ENCODE measurements at places on chromosomes 6 and 20.

GRCh38 chr6:164296411-164296810, 881.9 kb downstream of the QKI start:
- no peak for DNase-seq

GRCh38 chr6:85451565-85452306, 1.9 kb downstream of the NT5E start:
- no peak for DNase-seq

DNA sequence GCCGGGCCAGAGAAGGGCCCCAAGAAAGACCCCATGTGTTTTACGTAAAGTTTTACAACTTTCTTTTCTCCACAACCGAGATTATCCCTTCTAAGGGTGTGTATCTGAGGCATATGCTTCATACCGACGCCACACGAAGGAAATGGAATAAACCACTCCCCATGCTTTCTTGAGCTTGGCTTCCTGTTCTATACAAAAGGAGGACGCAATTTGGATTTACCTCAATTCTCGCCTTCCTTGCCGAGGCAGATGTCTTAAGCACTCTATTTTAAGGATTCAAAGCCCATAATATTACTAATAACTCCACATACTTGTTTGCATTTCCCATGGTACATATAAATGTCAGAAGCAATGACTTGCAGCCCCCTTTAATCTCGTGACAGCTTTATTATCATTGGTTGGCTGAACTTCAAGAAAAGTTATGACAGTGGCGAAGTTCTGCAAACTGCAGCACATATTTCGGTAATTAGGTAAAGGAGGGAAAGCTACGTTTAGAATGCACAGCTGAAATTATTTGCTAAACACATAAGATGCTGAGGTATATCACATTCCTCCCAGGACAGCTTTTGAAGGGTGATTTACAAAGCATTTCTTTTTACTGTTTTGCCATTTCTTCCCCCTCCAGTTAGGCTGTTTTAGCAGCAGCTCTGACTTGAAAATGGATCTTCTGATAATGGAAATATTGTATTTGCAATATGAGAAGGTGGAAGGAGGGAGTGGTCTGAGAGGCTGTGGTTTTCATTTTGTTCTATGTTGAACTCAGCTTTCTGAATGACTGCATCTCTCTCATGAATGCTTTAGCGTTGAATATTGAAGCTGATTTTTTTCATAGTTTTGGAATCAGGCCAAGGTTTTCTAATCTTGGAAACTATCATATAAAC, 330.5 kb downstream of the EPHA7 start:
- no peak for DNase-seq

DNA sequence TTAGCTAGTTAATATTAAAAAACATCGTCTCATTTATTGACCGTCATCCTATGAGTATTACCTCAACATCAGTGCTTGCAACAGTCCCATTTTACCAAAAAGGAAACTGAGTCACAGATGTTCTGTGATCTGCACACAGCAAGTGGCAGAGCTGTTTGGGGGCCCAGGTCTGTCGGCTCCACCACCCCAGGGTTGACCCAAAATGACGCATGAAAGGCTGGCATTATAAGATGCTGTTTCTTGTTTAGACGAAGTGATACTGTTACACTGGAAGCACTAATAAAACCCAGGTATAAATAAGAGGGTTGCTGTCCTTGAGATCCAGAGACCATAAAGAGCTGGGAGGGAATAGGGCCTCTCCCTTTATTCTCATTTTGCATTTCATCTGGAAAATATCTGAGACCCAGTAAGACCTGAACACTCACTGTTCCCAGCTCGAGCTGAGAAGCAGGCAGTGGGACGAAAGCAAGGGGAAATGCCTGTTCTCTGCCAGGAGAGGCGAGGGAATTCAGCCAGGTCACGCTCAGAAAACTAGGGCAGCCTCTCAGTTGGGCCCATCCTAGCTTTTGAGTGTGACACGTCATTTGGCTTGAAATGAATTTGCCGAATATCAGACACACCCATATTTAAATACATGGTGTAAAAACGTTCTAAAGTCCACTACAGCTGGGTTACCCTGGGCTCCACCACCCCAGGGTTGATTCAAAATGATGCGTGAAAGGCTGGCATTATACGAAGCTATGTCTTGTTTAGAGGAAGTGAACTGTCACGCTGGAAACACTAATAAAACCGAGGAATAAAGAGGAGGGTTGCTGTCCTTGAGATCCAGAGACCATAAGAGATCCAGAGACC, 1.4 kb upstream of the MICAL1 start:
- no peak for DNase-seq

GRCh38 chr20:17883592-17884306, 84.8 kb downstream of the SNX5 start:
- DNase-seq, result no peak

- no peak for DNase-seq
Observed at GRCh38 chr6:80276861-80277260, 170.4 kb downstream of the BCKDHB start.

- DNase-seq, result no peak
Observed at GRCh38 chr20:49507741-49508434, 25.4 kb upstream of the KCNB1 start.

- no peak for DNase-seq
Observed at GRCh38 chr6:127582777-127583462, 5.9 kb downstream of the C6orf58 start.

DNA sequence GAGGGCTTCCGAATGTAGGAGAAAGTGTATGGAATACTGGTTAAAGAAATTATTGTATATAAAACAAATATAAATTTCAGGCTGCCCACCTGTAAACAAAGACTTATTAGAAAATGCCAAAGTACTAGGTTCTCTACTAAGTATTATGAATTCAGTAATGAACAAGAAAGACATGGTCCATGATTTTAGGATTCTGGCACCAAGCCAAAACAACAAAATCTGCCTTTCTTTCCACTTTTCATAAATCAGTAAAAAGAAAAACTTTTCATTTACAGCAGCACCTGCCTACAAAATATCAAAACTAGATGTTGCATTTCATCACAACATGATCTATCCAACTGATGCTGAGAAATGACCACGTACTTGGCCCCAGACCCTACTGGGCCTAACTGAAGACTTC, 14.5 kb upstream of the SNRPB start:
- no peak for DNase-seq

- DNase-seq, result no peak
Observed at GRCh38 chr6:73857341-73857890, 161.4 kb downstream of the CD109 start.

DNA sequence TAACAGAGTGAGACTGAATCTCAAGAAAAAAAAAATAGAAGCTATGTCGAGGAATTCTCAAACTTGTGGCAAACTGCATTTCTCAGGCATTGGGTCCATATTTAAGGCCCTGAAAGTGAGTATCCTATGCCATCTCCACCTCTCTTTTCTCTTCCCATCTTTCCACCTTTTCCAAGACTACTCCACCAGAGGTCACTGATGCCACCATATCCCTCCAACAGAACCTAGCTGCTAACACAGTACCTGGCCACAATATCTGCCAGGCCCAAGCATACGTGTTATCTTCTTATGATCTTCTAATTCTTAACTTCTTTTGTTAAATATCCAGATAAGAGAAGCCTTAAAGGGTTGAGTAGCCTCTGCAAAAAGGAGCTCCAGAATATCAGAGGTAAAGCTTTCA, 8.2 kb upstream of the ADGRF4 start:
- no peak for DNase-seq
